NCI-H1930 (cell line): ENCODE measurements at places on chromosomes 7 and 10.

DNA sequence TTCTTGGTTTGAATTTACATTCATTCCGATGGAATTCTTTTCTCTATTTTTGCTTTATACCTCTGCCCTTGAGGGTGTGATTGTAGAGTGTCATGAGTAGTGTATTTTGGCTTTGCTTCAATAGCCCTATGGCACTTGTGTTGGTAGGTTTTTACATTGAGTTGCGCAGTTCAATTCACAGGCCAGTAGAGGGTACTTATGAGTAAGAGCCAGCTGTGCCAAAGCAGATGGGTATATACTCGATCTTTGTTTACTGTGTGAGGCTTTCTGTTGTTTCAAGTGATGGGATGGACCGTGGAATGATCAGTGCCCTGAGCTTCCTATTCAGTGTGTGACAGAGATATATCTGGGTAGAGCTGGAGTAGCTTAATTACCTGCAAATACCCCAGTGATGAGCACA lies 4.3 kb upstream of the AKR1C3 start:
- DNase-seq, result no peak

GRCh38 chr7:101598986-101599771 lies 29.9 kb downstream of the MYL10 start:
- DNase-seq, result no peak

DNA sequence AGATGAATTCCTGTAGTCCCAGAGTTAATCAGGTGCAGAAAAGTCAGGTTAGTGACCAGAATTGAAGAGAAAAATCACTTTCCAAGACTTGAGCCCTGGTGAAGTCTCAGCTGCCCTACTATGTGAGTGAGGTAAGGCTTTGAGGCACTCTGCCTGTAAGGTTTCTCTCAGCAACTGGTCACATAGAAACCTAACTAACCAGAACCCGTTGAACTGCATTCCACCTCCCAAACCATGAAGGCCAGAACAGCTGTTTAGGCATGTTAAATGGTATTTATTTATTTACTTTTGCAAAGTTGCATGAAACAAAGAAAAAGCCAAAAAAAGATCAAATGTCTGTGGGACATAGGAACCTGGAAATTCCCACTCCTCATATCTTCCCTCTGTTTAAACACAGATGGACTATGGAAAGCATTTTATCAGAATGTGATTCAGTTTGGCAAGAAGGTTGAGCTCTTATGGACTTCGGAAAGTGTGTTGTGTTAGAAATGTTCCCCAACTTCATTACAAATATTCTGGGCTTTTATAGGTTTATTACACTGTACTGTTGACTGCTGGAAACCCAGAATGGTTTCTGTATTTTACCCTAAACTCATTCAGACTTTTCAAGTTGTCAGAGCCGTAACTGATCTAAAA lies 12.8 kb upstream of the GPR85 start:
- DNase-seq, result no peak

DNA sequence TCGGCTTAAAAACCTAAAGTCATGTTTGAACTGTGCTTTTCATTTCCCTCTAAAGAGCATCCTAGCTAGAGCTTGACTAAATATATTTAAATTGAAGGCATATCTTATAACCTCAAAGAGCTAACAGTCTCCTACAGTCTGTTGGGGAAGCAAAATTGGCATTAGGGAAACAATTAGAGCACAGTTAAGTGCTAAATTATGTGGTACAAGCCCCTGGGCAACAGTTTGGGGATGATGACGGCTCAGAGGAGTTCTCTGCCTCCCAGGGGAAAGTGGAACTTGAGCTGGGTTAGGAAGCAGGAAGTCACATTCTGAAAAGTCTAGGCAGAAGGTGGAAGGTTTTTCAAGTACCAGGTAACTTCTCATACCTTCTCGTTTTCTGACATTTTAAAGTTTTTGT lies 18.6 kb upstream of the GOT1 start:
- DNase-seq, result no peak

DNA sequence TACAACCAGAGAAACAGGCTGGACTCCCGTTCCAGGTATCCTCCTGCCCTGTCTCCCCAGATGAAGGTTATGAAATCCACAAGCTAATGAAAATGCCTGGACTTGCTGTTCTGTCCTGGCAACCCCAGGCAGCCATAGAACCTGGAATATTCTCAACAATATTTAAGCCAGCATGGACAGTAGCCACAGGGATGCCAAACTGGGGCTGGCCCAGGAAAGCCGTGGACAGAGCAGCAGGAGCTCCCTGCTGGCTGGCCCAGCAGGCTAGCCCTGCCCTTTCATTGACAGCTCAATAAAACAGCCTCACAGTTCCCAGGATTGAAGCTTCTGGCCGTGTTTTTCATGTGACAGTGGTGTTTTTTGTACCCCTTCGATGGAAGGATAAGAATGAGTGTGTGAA lies 230.6 kb downstream of the BMPER start:
- no peak for DNase-seq

DNA sequence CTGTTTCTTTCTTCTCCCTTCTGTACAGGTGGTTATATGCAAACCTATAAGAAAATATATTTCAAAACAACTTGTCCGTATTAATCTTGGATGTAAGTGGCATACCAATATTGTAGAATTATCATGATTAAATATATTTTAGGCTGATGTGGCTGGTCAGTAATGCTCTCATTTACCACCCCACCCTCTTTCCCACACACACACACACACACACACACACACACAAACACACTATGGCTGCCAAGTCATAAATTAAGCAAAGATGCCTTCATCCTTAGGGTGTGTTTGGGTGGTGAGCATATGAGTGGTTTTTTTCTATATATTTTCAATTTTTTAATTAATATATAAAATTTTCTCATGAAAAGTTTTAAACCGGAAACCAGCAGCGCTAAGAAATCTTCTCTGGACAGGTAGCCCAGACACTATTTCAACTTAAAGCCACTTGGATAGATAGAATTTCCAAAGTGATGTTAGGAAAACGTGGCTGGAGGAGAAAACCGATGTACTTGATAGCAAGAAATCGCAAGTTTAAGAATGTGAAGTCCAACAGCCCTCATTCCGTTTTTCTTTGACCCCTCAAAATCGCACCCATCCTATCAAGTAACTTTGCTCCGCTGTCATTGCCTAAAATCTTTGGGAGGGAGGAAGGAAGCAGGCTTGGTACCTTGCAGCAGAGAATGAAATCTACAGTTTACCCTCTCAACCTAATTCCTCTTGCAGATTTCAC lies 171.7 kb downstream of the FAM107B start:
- no peak for DNase-seq

- DNase-seq, result peak; percentile 10
These were observed 751 bp upstream of the GTPBP10 start for GRCh38 chr7:90345595-90346335.

- DNase-seq, result no peak
These were observed 8.2 kb upstream of the CLIP2 start for GRCh38 chr7:74280985-74281384.

- DNase-seq, result no peak
These were observed 85.3 kb upstream of the YAE1 start for GRCh38 chr7:39480901-39481300.

- no peak for DNase-seq
These were observed 110.1 kb downstream of the TPST1 start for GRCh38 chr7:66315192-66315591.

DNA sequence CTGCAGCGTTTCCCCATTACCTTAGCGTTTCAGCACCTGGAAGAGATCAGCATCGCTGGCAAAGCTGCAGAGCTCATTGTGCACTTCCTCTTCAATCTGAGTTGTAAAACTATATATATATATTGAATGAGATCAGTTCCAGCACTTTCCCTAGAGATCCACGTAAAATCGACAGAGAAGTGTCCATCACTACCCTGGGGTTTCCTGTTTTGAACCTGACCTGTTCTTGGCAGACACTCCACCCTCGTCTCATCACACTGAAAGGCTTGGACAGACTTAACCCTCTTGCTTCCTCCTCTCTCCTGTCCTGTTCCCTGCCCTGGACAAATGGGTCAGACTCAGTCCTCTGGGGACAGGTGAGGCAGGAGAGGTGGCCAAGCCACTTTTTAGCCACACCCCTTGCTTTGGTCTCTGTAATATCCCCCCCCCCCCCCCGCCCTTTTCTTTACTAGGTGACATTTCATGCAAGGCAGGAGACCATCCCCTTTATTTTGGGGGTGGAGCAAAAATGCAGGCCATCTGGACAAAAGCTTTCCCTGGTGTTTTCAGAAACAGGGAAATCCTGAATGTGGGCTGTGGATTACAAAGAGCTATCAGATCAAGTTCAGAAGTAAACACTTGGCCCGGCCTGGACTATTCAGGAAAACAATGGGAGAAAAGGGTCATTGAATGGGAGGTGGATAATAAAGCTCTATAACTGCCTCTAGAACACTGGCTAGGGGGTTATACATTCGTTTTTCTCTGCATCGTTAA lies 83.7 kb upstream of the KDM7A start:
- DNase-seq, result no peak

GRCh38 chr10:95605163-95605562 lies 44.0 kb upstream of the SORBS1 start:
- no peak for DNase-seq

GRCh38 chr7:1458683-1459511 lies at the start of gene MICALL2:
Gene MICALL2, minus strand, starts transcription at chr7:1459470. Its CDS starts 144 bp downstream, at chr7:1459326.
- DNase-seq, result no peak

- no peak for DNase-seq
These were observed 21.3 kb upstream of the CLDN4 start for GRCh38 chr7:73809467-73809951.

GRCh38 chr7:37438906-37439652 lies 9.6 kb downstream of the ELMO1 start:
- no peak for DNase-seq

DNA sequence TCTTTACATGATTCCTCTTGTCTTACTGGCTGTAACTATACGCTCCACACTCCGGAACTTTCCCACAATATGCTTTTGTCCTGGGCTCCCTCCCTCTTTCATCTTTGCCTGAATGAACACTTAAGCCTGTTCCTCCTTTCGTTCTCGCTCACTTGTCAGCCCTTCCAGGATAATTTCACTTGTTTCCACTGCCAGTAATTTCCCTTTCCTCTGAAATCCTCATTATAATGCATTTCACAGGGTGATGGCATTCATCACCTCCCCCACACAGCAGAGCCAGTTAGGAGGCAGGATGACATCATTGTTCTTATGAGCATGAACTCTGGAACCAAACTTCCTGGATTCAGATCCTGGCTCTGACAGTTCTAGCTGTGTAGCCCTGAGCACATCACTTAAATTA lies 372.6 kb downstream of the GPR158 start:
- no peak for DNase-seq

DNA sequence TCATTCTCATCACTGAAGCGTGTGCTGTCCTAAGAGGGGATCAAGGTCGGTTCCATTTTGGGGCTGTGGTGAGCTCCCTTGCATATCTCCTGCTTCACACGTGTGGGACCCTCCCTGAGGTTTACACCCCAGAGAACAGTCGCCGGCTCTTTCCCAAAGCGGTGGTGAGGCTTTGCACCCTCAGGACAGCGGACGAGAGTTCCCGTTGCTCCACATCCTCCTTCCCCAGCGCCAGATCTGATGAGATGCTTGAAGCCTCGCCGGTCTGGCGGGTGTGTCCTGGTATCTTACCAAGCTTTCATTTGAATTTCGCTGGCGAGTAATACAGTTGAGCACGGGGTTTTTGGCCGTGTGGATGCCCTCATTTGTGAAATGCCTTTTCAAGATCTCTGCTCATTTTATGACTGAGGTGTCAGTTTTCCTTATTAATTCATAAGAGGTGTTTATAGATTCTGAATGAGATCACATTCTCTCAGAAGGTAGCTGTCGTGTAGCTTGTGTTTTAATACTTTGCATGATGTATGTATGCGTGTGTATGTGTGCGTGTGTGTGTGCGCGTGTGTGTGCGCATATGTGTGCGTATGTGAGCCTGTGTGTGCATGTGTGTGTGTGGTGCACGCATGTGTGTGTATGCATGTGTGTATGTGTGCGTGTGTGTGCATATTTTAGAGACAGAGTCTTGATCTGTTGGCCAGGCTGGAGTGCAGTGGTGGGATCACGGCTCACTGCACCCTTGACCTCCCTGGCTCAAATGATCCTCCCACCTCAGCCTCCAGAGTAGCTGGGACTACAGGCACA lies 30.7 kb downstream of the ELFN1 start:
- no peak for DNase-seq

GRCh38 chr10:99582255-99582770 lies 37.9 kb downstream of the SLC25A28 start:
- DNase-seq, result no peak

GRCh38 chr10:5904227-5904626 lies 14.2 kb downstream of the FBH1 start:
- no peak for DNase-seq

GRCh38 chr10:100724531-100725027 lies 20.8 kb upstream of the PAX2 start:
- DNase-seq, result no peak

DNA sequence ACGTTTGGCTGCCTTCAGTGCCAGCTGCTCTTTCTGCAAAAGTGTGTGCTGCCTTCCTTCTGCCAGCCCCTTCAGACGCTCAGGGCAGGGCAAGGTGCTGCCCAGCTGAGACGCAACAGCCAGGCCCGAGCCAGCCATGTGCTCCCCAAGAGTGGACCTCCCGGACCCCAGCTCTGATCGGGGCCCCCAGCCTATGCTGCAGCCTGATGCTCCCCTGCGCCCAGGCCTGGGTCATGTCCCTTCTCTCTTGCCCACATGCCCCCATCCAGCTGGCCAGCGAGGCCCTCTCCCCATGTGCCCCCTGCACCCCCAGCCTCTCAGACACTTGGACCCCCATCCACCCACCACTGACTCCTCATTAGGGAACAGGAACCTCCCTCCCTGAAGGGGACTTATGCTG lies 17.8 kb downstream of the WDR86 start:
- no peak for DNase-seq

- no peak for DNase-seq
These were observed 166.5 kb upstream of the GNAI1 start for GRCh38 chr7:79968077-79968648.

DNA sequence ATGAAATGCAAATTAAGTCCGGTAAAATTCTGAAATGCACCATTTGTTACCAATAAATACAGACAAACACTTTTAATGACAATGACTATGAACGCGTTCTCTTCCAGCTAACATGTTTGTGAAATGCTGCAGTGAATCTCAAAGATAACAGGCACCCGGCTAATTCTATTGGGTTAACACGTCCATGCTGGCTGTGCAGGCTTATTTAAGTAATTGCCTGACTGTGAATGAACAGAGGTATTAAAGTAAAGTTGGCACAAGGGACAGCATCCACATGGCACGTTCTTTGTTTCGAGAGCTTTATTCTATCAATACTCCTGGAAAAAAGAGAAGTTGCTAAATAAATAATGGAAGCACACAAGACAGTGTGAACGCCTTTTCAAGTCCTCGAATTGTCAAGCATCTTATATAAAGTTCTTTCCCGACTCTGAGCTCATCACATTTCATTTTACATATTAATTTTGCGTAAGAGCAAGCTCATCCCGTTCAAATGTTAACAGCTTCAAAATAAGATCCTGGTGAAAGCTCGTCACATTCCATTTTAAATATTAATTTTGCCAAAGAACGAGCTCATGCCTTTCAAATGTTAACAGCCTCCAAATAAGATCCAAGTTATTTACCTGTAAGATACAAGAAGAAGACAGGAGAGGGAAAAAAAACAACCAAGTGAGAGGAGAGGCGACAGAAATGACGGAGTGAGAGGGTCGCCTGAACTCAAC lies 111.3 kb upstream of the RHEB start:
- no peak for DNase-seq
